ENCODE measurements at places on chromosomes 4 and X.

GRCh38 chrX:103805860-103806259 is 26.2 kb downstream of the RAB9B start:
- no peak for DNase-seq

DNA sequence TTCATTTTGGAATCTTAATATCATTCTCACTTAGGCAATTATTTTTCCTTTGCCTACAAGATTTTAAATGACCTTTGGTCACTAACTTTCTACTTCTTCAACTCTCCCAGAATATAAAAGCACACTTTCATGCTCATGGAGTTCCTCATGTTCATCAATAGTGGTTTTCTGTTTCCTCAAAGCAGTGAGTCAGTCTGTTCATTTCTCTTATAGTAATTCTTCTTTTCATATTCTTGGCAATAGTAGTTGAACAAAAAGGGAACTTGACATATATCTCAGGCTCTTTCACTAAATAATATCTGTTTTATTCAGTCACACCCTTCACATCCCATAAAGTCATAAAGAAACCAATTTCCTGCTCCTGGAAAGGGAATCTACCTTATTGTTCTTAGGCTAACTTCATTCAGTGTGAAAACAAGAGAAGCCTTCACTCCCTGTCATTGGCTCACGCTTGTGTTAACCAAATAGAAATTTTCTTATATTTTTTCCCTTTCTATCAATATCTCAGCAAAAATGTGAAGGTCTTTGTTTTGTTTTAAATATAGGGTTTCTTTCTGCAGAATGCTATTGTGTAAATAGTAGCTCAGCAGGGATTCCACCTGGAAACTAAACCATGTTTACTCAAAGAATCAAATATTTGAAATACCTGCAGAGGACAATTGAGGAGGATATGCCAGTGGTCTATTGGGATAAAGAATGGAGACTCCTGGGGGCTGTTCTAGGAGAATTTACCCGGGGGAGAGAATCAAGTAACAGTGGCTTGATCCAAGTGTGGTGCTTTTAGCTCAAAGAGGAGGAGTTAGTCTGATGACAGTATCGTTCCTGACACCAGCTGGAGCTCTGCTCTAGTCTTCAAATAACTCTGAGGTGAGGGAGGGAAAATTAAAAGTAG is 13.4 kb upstream of the TNIP3 start:
- no peak for DNase-seq

DNA sequence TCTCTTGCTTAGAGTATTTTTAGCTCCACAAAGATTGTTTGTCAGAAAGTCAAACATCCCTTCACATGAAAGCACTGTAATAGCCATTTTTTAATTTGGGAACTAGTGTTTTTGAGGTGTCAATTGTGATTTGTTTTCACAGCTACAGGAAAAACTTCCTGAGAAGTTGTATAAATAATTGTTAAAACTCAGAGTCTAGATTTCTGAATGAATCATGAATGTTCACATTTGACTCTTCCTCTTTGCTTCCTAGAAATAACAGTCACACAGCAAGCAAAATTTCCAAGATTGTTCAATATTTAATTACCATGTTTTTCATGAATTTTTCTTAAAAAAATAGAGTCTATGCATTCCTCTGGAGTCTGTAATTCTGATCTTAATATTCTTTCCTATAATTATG is 156.9 kb upstream of the SLC7A11 start:
- no peak for DNase-seq

- DNase-seq, result no peak
Measured at GRCh38 chr4:12207396-12207795, 778.7 kb upstream of the HS3ST1 start.

DNA sequence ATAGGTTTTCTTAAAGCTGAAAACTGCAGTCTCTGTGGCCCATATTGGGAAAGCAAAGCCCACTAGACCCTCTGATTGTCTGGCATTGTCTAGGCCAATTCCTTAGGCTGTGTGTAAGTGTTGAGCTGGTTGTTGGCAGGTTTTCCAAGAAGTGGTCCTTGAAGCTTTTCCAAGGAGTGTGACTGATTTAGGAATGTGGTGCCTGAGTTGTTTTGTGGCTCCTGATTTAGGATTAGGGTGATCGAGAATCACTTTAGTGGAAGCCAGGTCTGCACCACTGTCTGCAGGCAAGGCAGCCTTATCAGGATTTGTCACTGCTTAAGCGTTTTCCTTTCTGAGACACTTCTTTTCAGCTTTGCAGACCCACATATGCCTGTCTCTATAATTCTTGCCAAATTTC is 339.0 kb upstream of the DDX53 start:
- no peak for DNase-seq

DNA sequence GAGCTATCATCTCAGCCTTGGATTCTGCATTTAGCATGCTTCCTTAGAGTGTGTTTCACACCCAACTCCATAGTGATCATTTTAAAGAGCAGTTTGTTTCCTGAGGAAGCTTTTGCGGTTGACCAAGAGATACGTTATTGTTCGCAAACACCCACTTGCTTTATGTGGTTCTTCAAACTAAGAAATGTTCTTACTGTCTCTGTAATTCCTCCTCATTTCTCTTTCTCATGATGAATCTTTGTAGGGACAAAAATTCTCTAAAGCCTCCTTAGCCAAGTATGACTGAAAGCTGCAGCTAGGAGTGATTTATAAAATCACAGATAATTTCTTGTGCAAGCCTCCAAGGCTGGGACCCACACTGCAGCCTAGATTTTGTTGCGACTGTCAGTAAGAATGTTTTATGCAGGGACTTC is 10.0 kb downstream of the TNIP3 start:
- DNase-seq, result no peak

GRCh38 chr4:71259911-71260331 is 78.9 kb upstream of the SLC4A4 start:
- no peak for DNase-seq

- DNase-seq, result no peak
Measured at GRCh38 chr4:143455211-143455610, 58.3 kb upstream of the SMARCA5 start.

GRCh38 chrX:49019599-49020249 is 17.7 kb upstream of the GRIPAP1 start:
- DNase-seq, result no peak

DNA sequence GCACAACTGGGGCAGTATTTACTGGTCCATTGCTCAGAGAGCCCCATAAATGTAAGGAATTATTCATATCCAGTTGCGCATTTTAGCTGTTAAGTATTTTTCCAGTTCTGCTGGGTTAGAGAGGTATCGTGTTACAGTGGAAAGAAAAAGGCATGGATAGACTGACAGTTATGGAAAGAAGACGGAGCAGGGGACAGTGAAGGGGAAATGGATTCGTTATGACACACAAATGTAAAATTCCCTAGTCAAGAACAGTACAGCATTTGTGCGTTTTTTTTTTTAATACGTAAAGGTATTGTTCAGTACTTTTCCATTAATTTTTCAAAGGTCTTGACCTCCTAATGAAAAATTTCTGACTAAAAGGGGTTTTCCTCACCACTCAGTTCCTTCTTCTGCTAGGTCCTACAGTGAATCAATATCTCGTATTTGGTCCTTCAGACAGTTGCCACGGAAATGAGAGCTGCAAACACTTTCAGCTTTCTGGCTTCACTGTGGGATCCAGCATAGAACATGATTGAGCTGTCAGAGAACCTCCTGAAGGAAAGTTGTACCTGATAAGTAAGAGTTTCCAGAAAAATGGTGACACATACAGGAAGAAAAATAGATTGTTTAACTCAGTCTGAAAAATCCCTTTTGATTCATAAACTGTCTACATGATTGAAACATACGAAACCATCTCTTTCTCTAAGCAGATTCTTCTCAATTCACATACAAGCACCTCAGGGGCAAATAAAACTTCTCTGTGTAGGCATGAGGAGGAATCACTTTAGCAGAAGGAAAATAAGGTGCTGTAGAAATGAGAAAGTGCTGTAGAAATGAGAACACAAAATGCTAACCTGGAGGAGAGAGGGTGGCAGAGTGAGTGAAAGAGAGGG is 21.8 kb upstream of the BBS12 start:
- DNase-seq, result no peak

DNA sequence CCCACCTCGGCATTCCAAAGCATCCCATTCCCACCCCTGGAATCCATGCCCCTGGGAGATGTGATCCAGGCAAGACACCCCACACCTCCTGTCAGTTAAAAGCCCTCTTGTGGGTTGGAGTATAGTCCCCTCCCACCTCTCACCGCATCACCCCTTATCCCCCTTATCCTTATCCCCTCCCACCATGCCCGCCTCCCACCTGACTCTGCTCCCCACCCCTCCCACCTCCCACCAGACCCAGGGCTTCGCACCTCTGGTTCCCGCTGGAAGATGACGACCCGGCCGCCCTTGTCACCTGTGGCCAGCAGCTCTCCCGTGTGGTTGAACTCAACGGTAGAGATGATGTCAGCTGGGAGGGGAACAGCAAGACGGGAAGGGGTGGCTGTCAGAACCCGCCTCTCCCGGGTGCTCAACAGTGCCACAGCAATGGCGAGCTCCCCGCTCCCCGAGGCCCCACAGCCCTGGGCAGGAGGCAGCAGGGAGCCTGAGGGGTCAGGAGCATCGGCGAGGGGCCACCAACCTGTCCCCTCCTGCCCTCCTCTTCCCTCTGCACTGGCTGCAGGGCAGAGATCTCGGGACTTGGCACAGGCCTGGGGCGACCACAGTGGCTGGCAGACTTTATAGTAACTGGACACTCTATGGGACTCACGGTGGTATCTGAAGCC is 91.5 kb downstream of the PPP2R2C start:
- no peak for DNase-seq

DNA sequence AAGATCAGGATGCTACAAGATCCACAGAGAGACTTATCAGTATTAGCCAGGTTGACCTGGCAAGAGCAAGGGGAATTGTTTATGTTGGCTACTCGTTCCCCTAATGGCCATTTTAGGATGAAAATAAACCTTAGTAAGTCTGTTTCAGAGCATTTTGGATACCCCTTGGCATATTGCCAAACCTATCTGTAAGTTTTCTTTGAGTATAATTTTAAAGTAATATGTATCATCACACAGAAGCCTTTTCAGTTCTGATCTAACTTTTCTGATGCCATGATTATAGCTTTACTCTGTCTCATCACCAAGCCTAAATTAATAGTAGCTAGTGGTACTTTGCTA is 99.7 kb downstream of the TSPAN7 start:
- DNase-seq, result no peak

- DNase-seq, result no peak
Measured at GRCh38 chr4:128782076-128782715, 27.3 kb upstream of the JADE1 start.

DNA sequence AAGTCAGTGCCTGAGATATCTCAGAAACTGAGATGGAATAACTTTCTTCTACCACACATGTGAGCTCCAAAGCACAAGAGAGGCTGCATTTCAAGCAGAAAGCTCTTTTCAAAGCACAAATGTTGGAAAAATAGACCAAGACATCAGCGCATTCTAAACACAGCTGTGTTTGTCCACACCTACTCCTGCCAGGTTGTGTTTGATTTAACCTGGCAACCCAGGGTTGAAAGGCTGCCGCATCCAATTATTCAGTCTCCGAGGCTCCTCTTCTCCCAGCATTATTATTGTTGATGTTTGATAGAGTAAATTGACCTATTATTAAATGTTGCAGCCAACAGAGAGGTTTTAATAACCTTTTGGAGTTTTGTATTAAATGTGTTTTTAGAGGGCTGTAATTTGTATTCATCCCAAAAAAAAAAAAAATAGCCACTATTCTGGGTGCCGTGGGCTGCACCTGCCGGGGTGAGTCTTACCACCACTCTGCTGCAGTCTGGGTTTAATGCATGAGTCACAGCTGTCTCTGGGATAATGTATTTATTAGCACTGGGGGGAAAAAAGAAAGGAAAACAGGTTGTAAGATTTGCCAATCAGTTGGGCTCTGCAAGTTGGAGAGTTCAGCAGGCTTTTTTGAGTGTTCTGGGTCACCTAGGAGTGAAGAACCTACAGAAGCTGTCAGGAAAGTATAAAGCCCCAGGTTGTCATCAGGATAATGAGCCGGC is 105.2 kb upstream of the NOCT start:
- no peak for DNase-seq

DNA sequence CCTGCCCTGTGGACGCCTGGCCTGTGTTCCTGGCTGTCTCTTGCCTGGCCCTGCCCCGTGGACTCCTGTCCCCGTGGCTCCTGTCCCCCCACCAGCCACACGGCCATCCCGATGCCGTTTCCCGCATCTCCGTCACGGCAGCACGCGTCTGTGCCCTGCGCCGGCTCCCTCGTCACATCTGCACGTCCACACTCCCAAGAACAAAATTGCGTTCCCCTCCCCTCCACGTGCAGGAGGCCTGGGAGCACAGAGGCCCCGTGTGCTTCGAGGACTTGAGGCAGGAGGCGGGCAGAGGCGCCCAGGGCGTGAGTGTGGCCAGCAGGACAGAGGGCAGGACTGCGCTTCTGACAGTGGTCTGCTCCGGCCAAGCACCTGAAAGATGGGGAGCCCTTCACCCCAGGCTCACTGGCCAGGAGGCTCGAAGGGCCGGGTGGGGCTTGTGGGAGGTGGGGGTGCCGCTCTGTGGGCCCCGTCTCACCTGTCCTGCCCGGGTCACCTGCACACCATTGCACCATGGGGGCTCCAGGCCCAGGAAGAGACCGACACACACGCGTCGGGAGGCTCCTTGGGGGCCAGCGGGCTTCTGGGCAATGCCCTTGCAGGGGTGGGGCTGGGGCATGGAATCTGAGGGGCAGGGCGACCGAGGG is 17.3 kb downstream of the FGFRL1 start:
- no peak for DNase-seq

All from substantia nigra (tissue), 51 donors.